ENCODE measurements at places on chromosomes 16 and 17.

DNA sequence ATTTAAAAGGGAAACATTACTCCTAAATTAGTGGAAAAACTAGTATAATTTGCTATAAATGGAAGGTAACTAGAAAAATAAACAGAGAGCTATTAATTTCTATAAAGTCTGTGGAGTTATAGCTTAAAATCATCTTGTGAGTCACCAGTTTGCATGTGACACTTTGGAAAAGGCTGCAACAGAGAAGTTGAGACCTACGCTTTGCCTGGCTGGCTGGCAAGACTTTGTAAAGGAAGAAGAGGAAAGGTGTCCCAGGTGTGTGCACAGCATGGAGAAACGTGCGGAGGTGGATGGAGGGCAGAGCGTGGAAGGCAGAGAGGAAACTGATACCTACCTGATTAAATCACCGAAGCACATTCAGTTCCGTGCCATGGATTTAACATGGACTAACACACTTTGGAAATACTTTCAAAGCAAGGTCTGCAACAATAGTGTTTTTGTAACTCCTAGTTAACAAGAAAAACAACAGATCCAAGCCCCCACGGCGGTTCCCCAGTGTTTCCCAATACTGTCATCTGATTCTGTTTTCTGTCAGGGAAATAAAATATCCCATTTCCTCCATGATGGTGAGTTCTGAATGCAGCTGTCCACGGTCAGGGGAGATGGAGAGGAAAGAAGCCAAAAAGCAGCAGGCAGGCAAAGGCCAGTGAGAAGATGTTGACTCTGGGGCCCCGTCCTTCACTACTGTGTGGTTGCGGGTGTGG lies 134.8 kb downstream of the XYLT1 start:
- H3K27ac ChIP-seq = no peak overlapping the region
- no peak overlapping the region for H3K4me3 ChIP-seq
- no peaks in the 10 kb centered on the region for H3K4me1 ChIP-seq
- no peaks in the 10 kb centered on the region for H3K27me3 ChIP-seq

DNA sequence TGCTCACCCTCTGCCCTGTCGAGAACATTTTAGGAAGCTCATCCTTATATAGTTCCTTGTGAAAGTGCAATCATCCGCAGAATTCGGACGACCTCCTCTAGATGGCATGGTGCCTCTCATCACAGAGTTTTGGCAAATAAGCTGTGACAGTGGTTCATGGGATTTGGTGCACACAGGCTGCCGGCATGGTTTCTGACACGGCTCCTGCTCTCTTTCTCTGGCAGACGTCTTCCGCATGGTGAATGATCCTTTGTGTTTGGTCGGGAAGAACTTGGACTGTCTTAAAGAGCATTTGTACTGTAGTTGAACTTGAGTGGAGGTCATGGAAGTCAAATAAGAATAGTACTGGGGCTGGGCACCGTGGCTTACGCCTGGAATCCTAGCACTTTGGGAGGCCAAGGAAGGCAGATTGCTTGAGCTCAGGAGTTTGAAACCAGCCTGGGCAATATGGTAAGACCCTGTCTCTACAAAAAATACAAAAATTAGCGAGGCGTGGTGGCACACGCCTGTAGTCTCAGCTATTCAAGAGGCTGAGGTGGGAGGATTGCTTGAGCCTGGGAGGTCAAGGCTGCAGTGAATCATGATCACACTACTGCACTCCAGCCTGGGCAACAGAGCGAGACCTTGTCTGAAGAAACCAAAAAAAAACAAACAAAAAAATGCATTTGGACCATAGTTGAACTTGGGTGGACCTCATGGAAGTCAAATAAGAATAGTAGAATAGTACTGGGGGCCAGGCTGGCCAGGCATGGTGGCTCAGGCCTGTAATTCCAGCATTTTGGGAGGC lies 34.7 kb upstream of the NAT9 start:
- peaks cover 32% of the 10 kb centered on the region for H3K4me1 ChIP-seq
- H3K4me3 ChIP-seq = no peak overlapping the region
- no peak overlapping the region for H3K27ac ChIP-seq
- H3K27me3 ChIP-seq = no peaks in the 10 kb centered on the region

DNA sequence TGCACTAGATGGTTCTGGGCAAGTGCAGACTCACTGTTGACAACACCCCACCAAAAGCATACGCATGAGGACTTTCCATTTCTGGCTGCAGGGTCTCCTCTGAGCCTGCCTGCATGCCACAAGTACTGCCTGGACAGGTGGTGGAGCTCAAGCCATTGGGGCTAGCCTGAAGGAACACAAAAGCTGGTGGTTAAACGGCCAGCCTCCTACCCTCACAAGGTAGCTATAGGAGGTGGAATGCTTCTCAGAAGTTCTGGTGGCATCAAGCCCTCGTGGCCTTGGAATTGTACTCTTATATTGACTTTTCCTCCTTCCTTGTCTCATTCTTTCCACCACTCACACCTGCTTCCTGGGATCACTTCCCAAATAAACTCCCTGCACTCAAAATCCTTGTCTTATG lies 56.6 kb upstream of the BCAR1 start:
- peaks cover 23% of the 10 kb centered on the region for H3K4me1 ChIP-seq
- H3K36me3 ChIP-seq = peaks cover 11% of the 10 kb centered on the region
- no peak overlapping the region for H3K4me3 ChIP-seq
- H3K27ac ChIP-seq = no peak overlapping the region
- DNase-seq = no peak

GRCh38 chr17:37388266-37388665 lies 12.5 kb downstream of the C17orf78 start:
- H3K4me1 ChIP-seq = no peaks in the 10 kb centered on the region
- no peaks in the 10 kb centered on the region for H3K36me3 ChIP-seq
- DNase-seq = no peak

- H3K36me3 ChIP-seq = no peaks in the 10 kb centered on the region
- no peak overlapping the region for H3K27ac ChIP-seq
- H3K4me1 ChIP-seq = no peaks in the 10 kb centered on the region
- DNase-seq = no peak
These were observed 31.9 kb upstream of the NUDT7 start for GRCh38 chr16:77690416-77690815.

DNA sequence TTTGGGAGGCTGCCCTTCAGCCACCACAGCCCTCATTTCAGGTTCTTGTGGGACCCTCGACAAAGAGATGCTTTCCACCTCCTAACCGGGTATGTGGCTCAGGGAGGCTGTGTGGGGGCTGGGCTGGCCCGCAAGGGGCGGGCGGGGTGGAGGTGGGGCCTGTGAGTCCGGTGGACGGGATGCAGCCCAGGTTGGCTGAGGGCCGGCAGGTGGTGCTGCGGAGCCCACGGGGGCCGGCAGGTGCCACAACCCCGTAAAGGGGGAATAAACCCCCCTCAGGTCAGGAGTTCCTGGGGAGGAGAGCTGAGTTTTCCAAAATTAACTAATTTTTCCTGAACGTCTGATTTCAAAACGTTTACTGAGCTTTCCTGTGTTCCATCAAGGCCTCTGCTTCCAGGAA lies 4.9 kb upstream of the CIAO3 start:
- peaks cover 4% of the 10 kb centered on the region for H3K4me1 ChIP-seq
- no peak for DNase-seq
- H3K27ac ChIP-seq = no peak overlapping the region
- H3K4me3 ChIP-seq = no peak overlapping the region

DNA sequence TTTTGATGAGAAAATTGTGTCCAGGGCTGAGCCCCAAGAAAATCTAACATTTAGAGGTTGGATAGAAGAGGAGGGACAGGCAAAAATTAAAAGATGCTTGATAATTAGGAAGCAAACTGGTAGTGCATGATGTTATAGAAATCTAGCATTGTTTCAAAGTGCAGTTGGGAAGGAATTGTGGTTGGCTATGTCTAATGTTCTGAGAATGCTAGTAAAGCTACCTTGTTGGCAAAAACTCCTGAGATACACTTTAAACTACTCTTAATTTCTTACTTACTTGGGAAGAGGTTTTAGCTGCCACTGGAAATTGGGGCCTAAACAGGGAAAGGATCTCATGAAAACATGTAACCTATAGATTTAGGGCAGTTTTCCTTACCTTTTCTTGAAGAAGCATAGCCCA lies 48.3 kb downstream of the MAP2K4 start:
- no peaks in the 10 kb centered on the region for H3K27me3 ChIP-seq
- H3K36me3 ChIP-seq = peaks cover 4% of the 10 kb centered on the region
- no peak for DNase-seq
- H3K4me3 ChIP-seq = no peak overlapping the region
- no peak overlapping the region for H3K27ac ChIP-seq
- H3K4me1 ChIP-seq = no peaks in the 10 kb centered on the region

DNA sequence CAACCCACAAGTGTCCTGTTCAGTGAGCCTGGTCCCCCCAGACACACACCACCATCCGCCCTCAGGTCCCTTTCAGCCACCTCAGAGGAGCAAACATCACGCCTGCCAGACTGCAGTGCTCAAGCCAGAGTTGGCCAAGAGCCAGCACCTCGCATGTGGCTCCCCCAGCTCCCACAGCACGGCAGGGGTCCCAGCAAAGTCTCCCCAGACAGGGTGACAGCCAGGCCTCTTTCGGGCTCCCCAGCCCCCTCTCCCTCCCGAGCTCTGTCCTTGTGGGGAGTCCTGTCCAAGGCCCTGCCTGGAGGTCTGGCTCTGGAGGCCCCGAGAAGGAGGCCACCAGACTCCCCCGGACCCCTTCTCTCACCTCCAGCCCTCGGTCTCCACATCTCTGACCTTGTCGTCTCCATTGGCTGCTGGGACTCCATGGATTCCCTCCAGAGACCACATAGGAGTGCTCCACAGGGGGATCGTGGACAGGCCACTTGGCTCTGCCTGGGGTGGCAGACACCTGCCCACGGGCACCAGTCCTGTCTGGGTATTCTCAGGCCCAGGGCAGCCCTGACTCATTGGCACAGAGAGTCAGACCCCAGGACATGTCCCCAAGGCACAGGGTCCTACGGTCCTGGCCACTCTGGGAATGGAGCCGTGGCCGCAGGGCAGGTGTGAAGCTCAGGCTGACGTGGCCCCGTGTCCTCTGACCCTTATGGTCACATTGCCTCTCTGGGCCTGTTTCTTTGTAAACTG lies 1.8 kb upstream of the MYADML2 start:
- no peak overlapping the region for H3K4me3 ChIP-seq
- H3K36me3 ChIP-seq = no peaks in the 10 kb centered on the region
- DNase-seq = no peak
- H3K27ac ChIP-seq = no peak overlapping the region

DNA sequence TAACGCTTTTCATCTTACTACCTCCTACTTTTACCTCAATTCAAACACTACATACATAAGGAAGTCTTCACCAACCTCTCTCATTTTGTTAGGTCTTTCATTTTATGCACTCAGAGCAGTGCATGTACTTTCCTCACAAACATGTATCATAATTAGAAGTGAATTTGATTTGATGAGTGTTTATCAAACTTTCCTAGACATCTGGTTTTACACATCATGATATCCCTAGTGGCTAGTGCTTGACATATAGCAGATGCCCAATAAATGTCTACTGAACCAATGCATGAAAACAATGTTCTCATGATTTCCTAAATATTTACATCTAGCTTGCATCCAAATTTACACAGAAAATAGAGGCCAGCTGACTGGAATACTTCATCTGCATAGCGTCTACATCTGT lies 323.4 kb upstream of the KIF2B start:
- no peaks in the 10 kb centered on the region for H3K4me1 ChIP-seq
- no peaks in the 10 kb centered on the region for H3K27me3 ChIP-seq
- no peak overlapping the region for H3K27ac ChIP-seq
- no peak overlapping the region for H3K4me3 ChIP-seq

GRCh38 chr17:11506635-11507034 lies 91.6 kb upstream of the DNAH9 start:
- H3K27me3 ChIP-seq = no peaks in the 10 kb centered on the region
- H3K27ac ChIP-seq = no peak overlapping the region
- no peaks in the 10 kb centered on the region for H3K4me1 ChIP-seq
- H3K36me3 ChIP-seq = no peaks in the 10 kb centered on the region
- no peak overlapping the region for H3K4me3 ChIP-seq

GRCh38 chr16:59573528-59574271 lies 839.6 kb upstream of the GOT2 start:
- H3K4me1 ChIP-seq = no peaks in the 10 kb centered on the region
- DNase-seq = no peak
- no peak overlapping the region for H3K27ac ChIP-seq
- no peaks in the 10 kb centered on the region for H3K36me3 ChIP-seq
- H3K27me3 ChIP-seq = no peaks in the 10 kb centered on the region
- H3K4me3 ChIP-seq = no peak overlapping the region

- no peak overlapping the region for H3K27ac ChIP-seq
- no peaks in the 10 kb centered on the region for H3K27me3 ChIP-seq
- H3K4me3 ChIP-seq = no peak overlapping the region
- DNase-seq = no peak
- peaks cover 32% of the 10 kb centered on the region for H3K4me1 ChIP-seq
These were observed 115.1 kb downstream of the SOCS1 start for GRCh38 chr16:11140867-11141266.

GRCh38 chr16:67349172-67349571 lies 22.6 kb downstream of the LRRC36 start:
- no peaks in the 10 kb centered on the region for H3K27me3 ChIP-seq
- peaks cover 24% of the 10 kb centered on the region for H3K4me1 ChIP-seq
- no peaks in the 10 kb centered on the region for H3K36me3 ChIP-seq
- H3K27ac ChIP-seq = no peak overlapping the region
- DNase-seq = no peak

GRCh38 chr16:68190736-68191510 lies 45.0 kb downstream of the ESRP2 start:
- peaks cover 78% of the 10 kb centered on the region for H3K36me3 ChIP-seq
- no peaks in the 10 kb centered on the region for H3K27me3 ChIP-seq
- no peak overlapping the region for H3K4me3 ChIP-seq
- H3K27ac ChIP-seq = no peak overlapping the region
